Activated naive CD4-positive, alpha-beta T cell treated with Interleukin-2 at 50 U/mL for 16 hours (primary cell): ENCODE measurements at places on chromosomes 3 and 15.

GRCh38 chr3:181316482-181316881, 326.9 kb upstream of the DNAJC19 start:
- DNase-seq: no peak

GRCh38 chr15:64623347-64623996, 151.9 kb downstream of the RBPMS2 start:
- DNase-seq: peak; percentile 46

GRCh38 chr3:47932421-47932820, 83.8 kb downstream of the MAP4 start:
- no peak for DNase-seq

DNA sequence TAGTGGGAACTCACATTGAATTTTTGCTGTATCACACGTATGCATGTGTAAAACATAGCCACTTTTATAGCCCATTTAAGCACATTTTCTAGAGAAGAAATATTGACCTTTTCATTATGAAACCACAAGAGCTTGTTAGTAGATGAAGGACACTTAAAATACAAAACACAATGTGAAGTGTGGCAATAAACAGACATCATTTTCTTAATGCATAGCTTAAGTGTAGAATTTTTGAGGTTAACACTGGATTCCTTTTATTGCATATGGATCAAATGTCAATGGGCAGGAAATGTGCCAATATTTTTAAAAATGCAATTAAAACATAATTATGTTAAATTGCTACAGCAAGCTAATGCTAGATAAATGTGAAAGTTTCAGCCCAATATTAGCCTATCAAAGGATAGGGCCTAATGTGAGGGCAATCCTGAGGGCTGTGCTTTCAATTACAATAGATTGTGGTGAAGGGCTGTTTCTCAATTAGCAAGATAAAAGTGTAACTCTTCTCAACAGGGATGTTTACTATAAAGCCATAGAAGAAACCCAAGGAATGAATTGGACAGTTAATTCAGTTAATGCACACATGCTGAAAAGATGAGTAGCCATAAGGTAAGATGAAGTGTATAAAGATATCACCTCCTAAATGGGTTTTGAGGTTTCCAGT, 489.0 kb upstream of the CDIN1 start:
- DNase-seq: no peak

- DNase-seq: no peak
These were observed 77.2 kb upstream of the TSC22D2 start for GRCh38 chr3:150330872-150331271.

DNA sequence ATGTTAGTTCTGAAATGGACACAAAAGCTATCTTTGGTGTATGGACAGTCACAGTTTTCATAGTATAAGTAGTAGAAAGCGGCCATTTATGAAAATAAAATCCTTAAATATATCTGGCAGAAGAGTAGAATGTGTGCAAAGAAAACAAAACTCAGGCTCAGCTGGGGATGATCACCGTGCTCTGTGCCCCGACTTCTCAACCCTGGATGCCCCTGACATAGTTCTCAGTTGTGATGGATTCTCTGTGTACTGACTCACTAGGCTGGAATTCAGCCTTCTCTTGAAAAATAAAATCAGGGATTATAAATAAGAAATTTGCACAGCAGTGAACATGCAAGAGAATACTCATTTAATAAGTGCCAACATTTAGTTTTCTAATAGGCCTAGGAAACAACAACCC, 925.1 kb upstream of the NR2F2 start:
- no peak for DNase-seq

DNA sequence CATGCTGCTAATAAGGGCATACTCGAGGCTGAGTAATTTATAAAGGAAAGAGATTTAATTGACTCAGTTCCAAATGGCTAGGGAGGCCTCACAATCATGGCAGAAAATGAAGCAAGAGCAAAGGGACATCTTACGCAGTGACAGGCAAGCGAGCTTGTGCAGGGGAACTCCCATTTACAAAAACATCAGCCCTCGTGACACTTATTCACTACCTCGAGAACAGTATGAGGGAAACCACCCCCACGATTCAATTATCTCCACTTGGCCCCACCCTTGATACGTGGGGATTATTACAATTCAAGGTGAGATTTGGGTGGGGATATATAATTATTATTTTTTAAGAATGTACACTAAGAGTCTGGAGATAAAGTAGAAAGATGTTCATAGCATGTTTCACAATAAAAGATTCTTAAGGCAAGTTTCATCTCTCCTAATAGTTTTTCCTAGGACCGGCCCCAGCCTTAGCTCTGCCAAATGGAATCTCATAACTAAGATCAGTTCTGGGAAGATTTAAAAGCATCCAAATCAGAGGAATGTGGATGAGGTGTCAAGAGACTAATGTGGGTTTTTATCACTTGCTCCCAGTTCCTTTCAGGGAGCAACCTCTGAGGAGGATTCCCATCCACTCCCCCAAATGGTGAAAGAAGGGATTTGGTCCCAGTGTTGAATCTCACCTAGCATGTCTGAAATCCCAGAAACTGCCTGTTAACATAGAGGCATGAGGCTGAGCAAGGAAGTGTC, 221.0 kb downstream of the ZMAT3 start:
- no peak for DNase-seq

GRCh38 chr3:124966521-124967445, 32.2 kb upstream of the MUC13 start:
- DNase-seq: no peak

DNA sequence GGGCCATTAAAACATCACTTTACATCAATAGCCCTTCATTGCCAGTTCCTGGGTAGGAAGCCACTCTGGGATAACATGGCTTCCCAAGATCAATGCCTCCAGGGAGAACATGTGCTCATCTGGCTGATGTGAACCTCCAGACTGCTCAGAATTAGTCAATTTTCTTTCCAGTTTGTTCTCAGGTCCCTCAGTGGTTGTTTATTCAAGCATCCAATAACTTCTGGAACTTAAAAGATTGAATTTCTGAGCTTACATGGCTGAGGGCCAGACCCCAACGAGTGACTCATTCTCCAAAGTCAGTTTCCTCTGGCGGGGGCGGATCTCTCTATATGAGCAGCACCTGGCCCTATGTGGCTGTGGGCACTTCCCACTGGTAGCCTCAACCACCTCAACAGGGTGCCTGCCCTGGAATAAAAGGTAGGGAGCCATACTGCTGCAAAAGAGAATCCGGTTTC, 34.0 kb downstream of the LYZL4 start:
- DNase-seq: peak; percentile 36

- no peak for DNase-seq
These were observed 324.0 kb downstream of the TBL1XR1 start for GRCh38 chr3:176873261-176873660.

DNA sequence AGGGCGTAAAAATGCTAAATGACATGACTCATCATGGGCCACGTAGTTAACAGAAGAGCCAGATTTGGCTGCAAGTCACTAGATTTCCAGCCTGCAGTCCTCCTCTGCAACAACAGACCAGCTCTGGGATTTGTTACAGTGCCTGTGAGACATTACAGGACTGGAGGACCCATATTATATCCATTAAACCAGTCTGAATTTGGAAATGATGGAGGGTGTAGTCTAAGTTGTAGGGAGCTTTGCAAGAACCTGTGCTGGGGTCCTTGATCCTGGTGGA, 10.8 kb downstream of the ZNF774 start:
- DNase-seq: no peak

GRCh38 chr15:87212041-87212440, 1044.5 kb downstream of the NTRK3 start:
- no peak for DNase-seq

GRCh38 chr3:159607856-159608255, 380.8 kb upstream of the IL12A start:
- DNase-seq: no peak

DNA sequence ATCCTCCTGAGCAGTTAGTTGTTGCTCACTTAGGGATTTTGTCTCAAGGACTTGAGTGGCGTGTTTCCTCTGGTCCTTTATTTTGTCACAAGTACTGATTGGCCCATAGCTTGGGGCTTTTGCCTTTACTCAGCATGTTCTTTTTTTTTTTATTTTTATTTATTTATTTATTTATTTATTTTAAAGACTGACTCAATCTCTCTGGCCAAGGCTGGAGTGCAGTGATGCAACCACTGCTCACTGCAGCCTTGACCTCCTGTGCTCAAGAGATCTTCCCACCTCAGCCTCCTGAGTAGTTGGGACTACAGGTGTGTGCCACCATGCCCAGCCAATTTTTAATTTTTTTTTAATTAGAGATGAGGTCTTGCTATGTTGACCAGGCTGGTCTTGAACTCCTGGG, 223.9 kb upstream of the TPM1 start:
- no peak for DNase-seq

DNA sequence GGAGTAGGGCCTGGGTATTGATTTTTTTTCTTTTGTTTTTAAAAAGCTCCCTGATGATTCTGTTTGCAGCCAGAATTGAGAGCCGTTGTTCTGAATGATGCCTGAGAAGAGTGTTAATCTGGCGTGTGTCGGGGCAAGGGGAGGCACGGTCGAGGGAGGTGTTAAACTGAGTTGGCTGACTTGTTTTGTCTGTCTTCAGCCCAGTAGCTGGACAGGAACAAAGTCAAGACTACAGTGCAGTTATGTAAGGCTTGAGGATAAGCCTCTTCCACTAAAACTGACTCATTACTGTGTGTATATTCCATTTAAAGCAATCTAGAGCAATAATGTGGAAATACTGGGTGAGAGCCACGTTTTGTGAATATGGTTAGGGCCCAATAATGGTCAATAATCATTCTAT, 119.0 kb upstream of the DLG1 start:
- DNase-seq: no peak

DNA sequence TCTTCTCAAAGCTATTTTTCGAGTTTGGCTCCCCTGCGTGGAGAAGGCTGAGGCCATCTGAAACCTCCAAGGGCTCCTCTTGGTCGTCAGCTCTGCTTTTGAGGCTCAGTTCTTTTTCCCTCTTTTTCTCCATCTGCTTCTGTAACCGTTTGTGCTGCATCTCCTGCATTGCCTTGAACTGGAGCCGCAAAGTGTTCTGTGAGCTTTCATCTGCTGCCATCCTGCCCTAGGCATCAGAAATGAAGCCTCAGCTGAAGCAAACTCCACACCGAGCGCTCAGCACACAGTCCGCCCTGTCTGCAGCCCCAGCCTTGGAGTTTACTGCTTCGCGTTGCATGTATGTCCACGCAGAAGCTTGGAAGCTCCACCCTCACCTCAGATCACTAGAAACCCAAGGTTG, 14.9 kb downstream of the CCDC13 start:
- DNase-seq: no peak

DNA sequence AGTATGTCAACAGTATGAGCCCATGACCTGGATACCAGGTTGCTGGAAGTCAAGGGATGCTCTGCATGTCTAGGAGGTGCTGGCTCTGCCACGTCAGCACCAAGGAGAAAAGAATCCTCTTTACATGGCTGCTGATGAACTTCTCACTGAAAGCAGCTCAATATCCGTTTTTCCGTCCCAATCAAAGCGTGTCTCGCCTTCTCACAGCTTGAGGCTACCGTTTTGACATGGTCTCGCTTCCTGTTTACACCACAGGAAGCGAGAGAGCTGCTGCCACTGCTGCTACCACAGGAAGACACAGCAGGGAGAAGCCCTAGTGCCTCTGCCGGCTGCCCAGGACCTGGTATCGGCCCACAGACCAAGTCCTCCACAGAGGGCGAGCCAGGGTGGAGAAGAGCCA, 27.3 kb downstream of the STARD5 start:
- peak; percentile 72 for DNase-seq

GRCh38 chr3:181327349-181327748, 337.8 kb upstream of the DNAJC19 start:
- no peak for DNase-seq

DNA sequence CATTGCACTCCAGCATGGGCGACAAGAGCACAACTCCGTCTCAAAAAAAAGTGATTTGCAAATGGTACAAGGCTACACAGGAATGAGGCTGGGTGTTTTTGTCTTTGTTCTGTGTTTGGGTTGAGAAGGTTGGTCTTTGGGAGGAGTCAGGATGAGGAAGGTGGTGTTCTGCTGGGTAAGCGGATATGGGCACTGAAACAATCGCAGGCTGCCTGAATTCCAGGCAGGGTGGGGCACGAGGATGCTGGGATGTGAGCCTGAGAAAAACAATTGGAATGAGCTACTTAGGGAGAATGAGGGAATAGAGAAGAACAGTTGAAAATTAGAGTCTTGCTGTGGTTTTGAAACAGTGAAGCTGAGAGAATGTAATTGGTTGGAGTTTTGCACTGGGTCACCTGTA, 51.6 kb downstream of the ZBTB38 start:
- DNase-seq: no peak

GRCh38 chr3:134423153-134423552, 48.9 kb upstream of the AMOTL2 start:
- no peak for DNase-seq

DNA sequence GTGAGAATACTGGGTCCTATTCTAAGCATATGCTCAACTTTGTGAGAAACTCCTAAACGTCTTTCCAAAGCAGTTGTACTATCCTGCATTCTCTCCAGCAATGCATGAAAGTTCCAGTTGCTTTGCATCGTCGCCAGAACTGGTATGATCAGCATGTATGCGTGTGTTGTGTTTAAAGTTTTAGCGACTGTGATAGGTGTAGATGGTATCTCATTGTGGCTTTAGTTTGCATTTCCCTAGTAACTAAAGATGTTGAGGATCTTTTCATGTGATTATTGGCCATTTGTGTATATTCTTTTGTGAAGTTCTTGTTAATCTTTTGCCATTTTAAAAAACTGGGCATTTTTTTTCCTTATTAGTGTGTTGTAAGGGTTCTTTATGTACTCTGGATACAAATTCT, 115.1 kb downstream of the SPATA16 start:
- DNase-seq: no peak
